GM13976 (cell line): ENCODE measurements at places on chromosomes 3 and 15.

DNA sequence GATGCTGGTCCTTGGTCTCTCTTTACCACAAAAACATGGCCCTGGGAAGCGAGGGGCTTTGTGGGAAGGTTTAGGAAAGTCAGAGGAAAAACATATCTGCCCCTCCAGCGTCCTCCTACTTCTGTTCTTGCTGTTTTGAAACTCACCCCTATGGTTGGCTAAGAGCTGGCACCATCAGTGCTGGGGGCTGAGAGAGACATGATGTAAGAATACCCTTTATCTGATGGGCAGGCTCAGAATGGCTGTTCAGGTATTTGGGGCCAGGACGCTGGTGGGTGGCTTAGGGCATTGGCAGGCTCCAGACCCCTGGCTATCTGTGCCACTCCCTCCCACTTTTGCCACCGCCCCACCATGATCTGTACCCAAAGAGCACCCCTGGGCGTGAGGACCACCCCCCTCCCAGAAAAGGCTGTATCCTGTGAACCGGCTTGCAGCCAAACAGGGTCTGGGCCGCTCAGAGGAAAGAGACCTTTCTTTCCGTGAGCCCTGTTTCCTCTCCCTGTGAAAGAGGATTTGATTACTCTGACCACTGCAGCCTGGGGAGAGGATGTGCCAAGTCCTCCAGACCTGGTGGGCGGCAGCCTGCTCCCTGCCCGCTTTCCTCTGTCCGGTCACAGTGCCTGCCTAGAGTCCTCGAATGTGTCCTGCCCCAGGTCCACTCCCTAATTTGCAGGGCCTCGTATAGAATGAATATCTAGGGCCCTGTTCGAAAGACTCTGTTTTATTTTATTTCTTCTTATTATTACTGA is 61.3 kb upstream of the SLC6A6 start:
- no peak for DNase-seq

DNA sequence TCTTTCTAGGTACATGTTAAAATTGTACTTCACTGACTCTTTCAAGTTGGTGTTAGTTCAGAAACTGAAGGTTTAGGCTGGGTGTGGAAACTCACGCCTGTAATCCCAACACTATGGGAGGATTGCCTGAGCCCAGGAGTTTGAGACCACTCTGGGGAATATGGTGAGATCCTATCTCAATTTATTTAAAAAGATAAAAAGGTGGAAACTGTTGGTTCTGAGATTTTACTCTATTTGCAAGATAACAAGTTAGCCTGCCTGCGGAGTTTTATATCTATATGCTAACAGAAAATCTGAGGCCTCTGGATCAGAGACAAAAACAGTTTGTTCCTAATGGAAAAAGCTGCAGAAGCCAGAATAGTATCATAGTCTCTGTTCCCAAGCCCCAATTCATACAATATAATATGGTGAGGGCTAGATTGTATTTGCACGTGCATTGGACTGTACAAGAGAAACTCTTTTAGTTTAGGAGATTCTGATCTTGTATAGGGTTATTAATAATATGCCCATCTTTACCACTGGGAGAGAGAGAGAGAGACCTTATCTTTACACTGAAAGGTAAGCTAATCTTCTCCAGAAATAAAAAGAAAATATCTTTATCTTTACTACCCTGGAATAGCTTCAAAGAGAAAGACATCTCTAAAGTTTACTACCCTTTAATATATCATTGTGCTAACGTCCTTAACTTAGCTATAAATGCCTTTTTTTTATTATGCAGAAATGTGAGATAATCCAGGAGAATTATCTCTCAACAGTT is 1267.6 kb downstream of the OTOL1 start:
- no peak for DNase-seq

DNA sequence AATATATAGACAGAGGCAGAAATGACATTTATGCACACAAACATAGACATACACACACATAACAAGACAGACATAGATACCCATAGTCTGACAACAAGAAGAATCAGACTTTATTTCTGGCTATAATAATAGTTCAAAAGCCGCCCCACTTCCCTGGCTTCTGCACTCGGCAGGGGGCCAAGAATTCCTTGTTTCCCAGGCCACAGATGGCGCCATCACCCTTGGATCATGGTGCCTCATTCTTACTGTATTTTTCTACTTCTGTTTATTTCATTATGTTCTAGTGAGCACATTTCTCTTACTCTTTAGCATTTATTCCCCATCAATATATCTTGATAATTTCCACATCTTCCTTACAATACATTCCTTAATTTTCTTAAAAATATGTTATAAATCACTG is 387.5 kb downstream of the NLGN1 start:
- DNase-seq, result no peak

DNA sequence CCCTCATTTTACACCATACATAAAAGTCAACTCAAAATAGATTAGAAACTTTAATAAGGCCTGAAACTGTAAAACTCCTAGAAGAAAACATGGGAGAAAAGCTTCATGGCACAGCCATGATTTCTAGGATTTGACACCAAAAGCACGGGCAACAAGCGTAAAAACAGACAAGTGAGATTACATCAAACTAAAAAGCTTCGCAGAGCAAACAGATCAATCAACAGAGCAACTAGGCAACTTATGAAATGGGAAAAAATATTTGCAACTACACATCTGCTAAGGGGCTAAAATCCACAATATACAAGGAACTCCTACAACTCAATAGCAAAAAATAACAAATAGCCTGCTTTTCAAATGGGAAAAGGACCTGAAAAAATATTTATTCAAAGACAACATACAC is 26.1 kb downstream of the ZNF148 start:
- no peak for DNase-seq

DNA sequence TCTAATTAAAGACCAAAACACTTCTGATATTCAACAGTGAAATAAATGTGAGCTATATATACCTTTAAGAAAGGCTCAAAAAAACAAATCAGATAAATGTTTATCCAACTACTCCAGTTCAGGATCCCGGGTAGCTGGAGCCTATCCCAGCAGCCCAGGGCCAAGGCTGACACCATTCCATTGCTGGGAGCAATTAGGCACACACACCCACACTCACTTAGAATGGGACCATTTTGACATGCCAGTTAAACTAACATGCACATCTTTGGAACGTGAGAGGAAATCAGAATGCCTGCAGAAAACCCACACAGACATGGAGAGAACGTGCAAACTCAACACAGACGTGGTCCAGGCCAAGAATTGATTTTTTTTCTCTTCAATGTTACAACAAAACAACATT is 30.0 kb upstream of the PLSCR4 start:
- DNase-seq, result no peak

- DNase-seq, result no peak
These were observed 1198.6 kb upstream of the EPHA6 start for GRCh38 chr3:95615592-95616310.

- peak; percentile 79 for DNase-seq
These were observed 59.7 kb downstream of the SEMA3G start for GRCh38 chr3:52385157-52385556.

DNA sequence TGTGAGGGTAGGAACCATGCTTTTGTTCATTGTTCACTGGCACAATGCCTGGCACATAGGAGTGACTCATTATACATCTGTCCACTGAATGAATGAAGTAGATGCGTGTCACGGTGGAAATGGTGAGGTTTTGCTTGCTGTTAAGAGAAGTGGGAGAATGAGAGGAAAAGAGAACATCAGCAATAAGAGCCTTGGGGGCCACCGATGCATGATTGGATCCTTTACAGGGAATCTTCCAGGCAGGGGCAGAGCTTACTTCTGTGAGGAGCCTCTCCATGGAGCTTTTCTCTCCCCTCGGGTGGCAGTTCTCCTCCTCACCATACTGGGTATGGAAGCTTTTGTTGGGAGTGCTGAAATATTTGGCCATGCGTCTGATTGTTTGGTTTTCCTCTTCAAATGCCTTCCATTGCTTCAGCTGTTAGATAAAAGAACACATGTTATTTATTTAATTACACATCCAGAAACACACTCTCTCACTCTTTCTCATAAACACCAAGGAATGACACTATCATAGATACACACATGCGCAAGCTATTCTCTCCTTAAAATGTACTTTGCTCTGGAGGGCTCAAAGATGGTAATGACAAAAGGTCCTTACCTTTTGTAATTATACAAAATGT is 78.9 kb upstream of the GSK3B start:
- DNase-seq, result no peak

DNA sequence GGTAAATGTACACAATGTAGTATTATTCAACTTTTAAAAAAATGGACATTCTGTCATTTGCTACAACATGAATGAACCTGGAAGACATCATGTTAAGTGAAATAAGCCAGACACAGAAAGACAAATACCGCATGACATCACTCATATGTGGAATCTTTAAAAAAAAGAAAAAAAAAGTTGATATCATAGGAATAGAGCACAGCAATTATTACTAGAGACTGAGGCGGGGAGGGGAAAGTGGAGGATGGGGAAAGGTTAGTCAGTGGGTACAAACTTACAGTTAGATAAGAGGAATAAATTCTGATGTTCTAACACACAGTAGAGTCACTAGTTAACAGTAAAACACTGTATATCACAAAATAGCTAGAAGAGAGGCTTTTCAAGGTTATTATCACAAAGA is 22.2 kb downstream of the RYK start:
- DNase-seq, result no peak

DNA sequence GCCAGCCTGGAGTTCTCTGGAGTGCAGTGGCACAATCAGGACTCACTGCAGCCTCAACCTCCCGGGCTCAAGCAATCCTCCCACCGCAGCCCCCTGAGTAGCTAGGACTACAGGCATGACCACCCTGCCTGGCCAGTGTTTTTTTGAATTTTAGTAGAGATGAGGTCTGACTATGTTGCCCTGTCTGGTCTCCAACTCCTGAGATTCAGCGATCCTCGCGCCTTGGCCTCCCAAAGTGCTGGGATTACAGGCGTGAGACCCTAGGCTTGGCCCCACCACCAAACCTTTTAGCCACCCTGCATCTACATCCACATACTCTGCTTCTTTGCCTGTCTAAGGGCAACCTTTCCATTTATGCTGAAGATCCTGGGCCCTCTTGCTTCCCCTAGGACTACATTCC is 4.4 kb downstream of the NUSAP1 start:
- no peak for DNase-seq

- no peak for DNase-seq
These were observed 6.2 kb downstream of the ALPK3 start for GRCh38 chr15:84823282-84823878.

GRCh38 chr15:39498629-39499028 is 82.2 kb upstream of the THBS1 start:
- no peak for DNase-seq

DNA sequence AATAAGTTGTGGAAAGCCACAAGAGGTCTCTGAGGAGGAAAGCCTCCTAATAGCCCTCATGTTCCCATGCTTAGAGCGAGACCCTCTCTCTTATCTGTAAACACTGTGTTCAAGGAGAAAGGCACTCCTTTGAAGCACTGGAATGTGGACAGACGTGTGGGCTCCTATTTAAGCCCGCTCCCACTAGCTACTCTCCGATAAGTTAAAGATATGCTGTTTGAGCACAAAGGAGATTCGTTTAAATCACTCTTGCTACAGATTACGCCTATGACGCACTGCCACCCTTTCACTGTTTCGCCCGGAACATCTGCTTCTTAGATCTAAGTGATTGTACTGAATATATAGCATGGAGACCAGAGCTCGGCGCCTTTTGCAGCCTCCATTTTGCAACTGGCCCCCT is 57.8 kb upstream of the FAM3D start:
- DNase-seq, result no peak

DNA sequence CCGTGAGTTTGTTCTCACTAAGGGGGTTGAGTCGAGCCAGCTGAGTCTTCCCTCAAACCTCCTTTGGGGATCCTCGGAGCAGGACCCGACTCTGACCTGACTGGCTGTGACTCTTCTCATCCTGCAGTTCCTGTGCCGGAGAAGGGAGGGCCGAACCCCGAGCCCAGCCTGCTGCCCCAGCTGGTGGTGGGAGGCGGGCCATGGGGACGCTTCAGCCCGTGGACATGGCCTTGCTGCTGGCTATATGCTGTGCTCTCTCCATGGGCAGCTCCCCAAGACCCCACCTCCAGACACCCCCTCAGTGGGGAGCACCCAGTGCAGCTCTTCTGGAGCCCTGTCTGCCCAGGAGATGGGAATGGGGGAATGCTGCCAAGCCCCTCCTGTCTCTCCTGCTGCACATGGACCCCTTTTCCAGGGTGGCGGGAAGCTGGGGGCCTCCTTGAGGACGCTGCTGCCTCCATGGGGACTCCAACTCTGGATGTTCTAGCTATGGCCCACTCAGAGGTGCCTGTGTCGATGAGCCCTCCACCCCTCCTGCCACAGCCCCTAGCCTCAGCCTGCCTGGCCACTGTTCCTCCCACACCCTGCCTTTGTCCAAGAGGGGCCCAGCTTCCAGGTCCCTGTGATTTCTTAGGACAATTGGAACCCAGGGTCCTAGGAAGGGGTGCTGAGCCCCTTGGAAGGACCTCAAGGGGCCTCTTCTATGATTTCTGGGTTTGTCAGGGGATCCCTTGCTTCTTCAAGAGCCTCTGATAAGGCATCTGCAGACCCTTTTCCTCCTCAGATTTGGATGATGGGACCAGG is 12.8 kb downstream of the C15orf39 start:
- no peak for DNase-seq

GRCh38 chr3:121786485-121786884 is 36.9 kb upstream of the GOLGB1 start:
- no peak for DNase-seq

DNA sequence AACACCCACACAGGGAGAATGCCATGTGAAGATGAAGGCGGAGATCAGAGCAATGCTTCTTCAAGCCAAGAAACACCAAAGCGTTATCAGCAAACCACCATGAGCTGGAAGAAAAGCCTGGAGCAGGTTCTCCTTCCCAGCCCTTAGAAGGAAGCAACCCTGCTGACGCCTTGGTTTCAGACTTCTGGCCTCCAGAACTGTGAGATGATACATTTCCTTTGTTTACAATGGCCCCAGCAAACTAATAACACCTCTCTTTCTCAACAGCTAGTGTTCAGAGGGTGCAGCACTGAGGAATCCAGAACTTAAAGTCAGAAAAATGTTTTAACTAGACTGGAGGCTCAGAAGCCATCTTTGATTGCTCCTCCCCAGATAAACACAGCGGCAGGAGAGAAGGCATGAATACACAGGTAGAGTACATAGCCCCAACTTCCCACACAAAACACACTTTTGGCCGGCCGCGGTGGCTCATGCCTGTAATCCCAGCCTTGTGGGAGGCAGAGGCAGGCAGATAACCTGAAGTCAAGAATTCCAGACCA is 132.4 kb upstream of the LPP start:
- DNase-seq, result no peak

GRCh38 chr3:153285982-153286381 is 124.0 kb downstream of the RAP2B start:
- no peak for DNase-seq

GRCh38 chr3:169790687-169791429 is 17.7 kb downstream of the MYNN start:
- no peak for DNase-seq
